AG08396 (cell line): ENCODE measurements at places on chromosomes 1 and 21.

- no peak for DNase-seq
Measured at GRCh38 chr1:188194916-188195315, 1366.2 kb downstream of the PLA2G4A start.

DNA sequence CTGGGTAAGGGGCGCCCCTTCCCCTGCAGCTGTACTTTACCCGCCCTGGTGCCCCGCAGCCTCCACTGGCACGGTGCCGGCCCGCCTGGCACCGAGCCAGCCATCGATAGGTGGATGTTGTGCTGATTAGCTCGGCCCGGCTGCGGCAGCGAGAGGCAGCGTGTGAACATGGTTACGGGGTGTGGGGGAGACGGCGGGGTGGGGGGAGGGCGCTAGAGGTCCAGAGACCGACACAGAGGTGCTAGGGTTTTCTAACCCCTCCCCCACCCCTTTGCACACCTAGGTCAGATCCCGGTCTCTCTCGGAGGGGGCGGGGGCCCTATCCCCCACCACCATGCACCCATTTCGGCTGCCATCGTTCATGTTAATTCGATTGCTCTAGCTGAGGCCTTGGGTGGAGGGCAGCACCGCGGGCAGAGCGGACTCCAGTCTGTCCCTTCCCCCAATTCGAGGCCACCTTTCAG lies 6.7 kb downstream of the EFNA4 start:
- no peak for DNase-seq

- no peak for DNase-seq
Measured at GRCh38 chr1:48873944-48874343, 97.3 kb upstream of the BEND5 start.

DNA sequence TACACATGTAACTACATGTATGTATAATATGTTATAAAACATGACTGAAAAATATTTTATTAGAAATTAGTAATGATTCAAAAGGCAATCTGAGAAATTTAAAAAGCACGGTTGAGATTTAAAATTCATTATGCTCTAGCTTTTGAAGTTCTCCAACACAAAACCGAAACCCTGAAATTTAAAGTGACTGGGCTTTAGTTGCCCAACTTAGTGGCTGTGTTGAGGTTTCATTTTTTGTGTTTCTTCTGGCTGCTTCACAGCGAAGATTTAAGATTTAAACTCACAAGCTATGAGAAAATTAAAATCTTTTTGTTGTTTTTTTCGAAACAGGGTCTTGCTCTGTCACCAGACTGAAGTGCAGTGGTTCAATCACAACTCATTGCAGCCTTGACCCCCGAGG lies 1058.7 kb downstream of the NCAM2 start:
- DNase-seq: no peak

DNA sequence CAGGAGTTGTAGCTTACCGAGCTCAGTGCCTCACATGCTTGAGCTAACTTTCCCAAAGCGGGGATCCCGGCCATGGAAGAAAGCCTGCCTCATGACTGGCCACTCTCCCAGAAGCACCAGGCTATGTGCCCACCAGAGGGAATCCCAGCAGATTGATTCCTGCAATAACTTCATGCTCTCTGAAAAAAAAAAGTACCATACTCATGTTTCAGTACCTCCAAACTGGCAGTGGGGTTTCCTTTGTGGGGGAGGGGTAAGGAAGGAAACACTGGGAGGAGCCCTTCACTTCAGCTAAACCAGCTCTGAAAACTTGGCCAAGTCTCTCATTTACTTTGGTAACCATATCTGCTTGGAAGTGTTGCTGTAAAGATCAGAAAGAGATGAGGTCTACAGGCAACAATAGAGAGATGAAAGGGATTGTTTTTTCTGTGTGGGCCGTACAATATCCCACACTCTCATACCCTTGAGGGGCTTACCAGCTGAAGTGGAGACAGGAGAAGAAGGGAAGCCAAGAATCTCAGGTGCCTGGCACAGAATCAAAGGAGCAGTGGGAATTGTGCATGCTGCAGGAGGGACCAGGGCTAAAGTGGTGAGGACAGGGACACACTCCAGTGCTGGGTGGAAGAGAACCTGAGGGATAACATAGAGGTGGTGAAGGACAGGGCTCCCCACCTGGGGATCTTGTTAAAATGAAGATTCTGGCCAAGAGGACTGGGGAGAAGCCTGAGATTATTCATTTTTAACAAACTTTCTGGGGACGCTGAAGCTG lies 42.4 kb upstream of the TACSTD2 start:
- no peak for DNase-seq

- no peak for DNase-seq
Measured at GRCh38 chr21:31618696-31619430, 40.6 kb upstream of the SOD1 start.

- no peak for DNase-seq
Measured at GRCh38 chr1:1623631-1624442, 8.1 kb upstream of the MMP23B start.

DNA sequence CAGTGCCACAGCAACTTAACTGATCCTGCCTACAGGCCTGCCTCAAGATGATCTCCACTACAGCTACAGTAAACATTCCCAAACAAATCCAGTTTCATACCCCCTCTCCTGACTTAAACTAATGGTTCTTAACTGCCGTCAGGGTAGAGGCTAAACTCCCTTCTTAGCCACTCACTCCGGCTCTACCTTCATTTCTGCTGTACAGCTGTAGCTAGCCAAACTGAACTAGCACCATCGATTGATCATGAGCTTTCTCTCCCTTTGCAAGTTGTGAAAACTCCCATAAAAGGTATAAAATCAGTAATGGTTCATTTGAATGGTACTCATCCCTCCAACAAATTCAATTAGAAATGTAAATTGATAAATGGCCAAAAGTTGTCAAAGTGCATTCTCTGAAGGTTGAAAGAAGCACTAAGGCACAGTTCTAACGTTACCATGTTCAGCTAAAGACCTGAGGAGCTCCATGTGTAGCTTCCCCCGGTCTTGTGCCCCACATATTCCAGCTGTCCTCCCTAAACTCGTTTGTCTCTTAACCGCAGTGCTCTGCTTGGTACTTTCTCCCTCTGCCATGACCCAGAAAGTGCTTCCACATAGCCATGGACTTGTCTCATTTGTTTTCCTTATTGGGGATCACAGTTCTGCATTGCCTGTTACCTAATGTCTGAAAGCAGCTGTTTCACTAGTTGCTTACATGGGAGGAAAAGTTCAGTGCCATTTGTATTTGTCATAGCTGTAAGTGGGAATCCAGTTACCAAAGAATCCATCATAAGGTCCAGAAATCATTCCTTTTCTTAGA lies 49.8 kb downstream of the DHX9 start:
- peak; percentile 29 for DNase-seq

- DNase-seq: peak; percentile 74
Measured at GRCh38 chr1:162056043-162056442, 13.4 kb upstream of the NOS1AP start.

- no peak for DNase-seq
Measured at GRCh38 chr1:1144843-1145546, 28.7 kb upstream of the TTLL10 start.

- no peak for DNase-seq
Measured at GRCh38 chr1:246020211-246020954, 486.7 kb downstream of the SMYD3 start.

- DNase-seq: no peak
Measured at GRCh38 chr1:226610671-226611070, 62.1 kb downstream of the STUM start.

DNA sequence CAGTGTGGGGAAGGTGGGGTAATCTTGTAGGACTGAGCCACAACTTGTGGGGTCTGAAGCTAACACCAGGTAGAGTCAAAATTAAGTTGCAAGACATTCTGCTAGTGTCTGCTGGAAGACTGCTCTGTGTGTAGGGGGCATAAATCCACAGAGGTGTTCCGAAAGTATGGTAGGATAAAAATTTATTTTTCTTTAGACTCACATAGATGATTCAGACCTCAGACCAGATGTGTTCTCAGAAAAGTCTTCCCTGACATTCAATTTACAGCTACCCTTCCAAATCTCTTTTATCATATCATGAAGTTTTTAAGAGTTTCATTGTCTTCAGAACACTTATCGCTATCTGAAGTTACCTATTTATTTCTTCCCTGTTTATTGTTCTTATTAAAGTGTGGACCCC lies 21.3 kb downstream of the DUSP10 start:
- no peak for DNase-seq

- no peak for DNase-seq
Measured at GRCh38 chr1:65319754-65320153, 10.4 kb downstream of the DNAJC6 start.

DNA sequence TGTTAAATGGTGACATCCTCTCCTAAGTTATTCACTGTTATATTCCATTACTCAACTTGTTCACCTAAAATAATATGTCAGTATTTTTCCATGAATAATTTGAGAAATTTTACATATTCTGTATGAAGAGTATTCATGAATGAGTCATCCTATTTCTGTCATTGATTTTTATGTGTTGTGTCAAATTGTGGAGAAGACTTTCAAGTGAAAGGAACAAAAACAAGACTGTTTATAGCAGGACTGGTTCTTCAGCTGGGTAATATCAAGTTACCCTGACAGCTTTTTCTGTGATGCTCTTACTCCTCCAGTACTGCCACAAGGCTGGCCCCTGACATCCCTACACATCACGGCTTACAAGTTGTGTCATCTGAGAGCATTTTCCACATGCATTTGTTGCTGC lies 847.7 kb downstream of the NCAM2 start:
- DNase-seq: no peak

DNA sequence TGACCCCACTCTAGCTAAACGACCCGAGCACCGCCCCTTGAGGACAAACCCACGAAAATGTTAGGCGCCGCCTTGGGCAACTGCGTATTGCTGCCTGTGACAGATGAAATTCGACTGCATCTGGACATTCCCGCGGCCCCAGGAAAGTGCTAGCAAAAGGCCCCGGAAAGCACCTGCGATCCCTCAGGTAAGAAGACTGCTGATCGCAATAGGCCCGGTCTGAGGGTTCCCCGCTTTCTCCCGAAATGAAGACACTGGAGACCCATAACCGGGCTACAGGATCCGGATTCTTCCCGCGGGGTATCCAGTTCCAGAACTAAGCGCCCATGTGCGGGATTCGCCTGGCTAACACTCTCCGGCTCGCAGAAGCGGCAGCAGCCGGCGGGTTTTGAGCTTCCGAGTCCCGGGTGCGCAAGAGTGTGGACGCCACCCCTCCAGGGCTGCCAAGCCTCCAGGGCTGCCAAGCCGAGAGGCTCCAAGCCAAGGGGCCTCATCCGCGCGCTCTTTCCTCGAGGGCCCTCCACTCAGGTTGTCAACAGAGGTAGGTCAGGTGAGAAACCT lies 157.9 kb upstream of the NBPF11 start:
- no peak for DNase-seq

DNA sequence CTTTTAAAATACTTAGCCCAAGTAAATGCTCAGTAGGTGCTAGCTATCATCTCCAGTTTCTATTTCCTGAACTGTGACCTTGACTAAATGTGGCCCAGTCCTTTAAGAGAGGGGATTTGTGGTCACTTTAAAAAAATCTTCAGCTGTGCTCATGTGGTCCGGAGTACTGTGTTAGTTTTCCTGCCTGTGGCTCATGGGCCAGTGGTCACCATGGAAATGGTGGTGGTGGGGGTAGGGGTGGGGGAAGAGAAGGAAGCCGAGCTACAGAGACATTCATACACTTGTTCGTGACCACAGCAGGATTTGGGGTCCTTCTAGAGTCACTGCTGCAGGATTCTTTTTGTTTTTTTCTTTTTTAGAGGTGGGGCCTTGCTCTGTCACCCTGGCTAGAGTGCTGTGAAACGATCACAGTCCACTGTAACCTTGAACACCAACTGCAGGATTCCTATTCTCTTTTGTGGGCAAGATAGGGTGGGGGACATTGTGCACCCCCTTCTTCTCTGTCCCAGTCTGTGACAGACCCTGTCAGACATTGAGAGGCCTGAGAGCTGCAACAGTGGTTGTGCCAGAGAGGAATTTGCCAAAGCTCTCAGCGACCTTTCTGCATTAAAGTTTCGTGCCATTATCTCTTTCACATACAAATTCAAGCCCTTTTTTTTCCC lies 25.8 kb downstream of the KIF26B start:
- DNase-seq: no peak

- DNase-seq: no peak
Measured at GRCh38 chr1:217014066-217014465, 290.8 kb upstream of the ESRRG start.

DNA sequence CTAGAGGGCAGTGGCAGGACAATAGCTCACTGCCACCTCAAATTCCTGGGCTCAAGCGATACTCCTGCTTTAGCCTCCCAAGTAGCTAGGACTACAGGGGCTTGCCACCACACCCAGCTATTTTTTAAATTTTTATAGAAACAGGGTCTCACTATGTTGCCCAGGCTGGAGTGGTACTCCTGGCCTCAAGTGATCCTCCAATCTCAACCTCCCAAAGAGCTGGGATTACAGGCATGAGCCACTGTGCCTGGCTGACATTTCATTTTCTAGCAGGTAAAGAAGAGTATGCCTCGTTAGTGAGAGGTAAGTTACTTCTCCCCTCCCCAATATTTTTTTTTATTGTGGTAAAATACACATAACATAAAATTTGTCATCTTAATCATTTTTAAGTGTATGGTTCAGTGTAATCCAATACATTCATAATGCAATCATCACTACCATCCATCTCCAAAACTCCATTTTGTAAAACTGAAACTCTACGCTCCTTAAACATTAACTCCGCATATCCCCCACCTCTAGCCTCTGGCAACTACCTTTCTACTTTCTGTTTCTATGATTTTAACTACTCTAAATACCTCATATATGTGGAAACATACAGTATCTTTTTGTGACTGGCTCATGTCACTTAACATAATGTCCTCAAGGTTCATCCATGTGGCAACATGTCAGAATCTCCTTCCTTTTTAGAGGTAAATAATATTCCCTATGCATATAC lies 22.4 kb downstream of the ZZZ3 start:
- DNase-seq: no peak

DNA sequence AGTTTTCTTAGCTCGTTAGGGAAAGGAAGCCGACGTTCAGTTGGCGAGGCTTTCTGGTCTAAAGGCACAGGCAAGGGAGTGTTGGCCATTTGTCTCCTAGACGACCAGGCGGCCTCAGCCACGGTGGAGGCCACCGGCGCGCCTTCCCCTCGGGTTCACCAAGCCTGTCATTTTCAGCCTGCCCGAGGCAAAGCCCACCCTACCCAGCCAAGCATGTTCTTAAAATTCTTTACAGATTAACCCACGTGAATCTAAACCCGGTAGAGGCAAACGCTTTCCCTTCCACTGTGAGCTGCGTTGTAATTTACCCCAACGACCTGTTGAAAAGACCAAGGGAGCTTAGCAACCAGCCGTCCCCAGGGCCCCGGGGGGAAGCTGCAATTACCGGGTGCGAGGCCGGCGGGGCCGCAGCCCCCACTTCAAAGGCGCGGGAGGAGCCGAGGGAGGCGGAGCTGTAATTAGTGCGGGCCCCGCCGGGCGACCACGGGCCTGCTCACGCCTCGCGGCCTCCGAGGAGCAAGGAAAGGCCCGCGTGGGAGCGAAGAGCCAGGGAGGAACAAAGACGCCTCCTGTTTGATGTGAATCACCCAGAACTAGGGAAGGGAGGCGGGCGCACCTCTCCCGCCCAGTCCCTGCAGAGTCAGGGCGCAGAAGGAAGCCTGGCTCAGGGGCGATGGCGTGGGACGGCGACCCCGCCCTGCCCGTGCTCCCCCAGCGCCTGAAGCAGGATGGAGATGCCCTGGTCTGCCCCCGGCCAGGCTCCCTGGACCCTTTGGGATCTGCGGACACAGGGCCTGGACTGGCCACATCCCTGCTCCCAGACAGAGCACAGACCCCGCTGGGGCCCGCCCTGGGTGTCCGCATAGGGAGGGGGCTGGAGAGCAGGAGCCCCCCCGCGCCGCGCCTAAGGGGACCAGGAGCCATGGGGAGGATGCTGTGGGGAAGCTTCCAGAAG lies 12.1 kb upstream of the TSPEAR start:
- no peak for DNase-seq

GRCh38 chr1:117622726-117623125 lies 16.9 kb downstream of the TENT5C start:
- no peak for DNase-seq
